Fibroblast of skin of abdomen (primary cell): ENCODE measurements at places on chromosomes 11 and 22.

- DNase-seq = no peak
These were observed 312.2 kb downstream of the BRD1 start for GRCh38 chr22:49515475-49515874.

DNA sequence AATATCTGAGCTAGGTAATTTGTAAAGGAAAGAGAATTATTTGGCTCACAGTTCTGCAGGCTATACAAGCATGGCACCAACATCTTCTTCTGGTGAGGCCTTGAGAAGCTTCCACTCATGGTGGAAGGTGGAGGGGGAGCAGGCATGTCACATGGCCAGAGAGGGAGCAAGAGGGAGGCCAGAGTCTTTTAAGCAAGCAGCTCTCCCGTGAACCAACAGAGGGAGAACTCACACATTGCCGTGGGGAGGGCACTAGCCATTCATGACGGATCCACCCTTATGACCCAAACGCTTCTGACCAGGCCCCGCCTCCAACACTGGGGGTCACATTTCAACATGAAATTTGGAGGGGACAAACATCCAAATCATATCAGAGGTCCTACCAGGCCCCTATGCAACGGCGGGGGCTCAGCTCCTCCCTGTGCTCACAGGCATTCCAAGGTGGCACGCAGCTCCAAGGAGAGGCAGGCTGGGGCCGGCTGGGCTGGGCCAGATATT, 4.6 kb downstream of the C11orf96 start:
- DNase-seq = peak; percentile 44

DNA sequence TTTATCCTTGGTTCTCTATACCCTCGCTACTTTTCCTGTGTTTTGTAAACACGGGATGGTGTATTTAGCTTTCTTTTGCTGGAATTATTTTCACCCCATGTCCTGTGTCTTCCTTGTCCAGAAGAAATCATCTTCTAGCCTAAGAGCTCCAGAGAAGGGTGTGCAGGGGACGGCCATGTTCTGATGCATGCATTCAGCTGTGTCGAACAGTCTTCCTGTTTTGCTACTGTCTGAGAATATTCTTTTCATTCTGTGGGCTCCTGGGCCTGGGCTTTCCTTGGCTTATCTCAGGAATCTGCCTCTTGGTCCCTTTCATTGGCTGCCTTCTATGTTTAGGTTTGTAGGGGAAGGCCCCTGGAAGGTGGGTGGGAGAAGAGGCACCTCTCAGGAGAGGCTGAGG, 10.6 kb upstream of the PLET1 start:
- no peak for DNase-seq

DNA sequence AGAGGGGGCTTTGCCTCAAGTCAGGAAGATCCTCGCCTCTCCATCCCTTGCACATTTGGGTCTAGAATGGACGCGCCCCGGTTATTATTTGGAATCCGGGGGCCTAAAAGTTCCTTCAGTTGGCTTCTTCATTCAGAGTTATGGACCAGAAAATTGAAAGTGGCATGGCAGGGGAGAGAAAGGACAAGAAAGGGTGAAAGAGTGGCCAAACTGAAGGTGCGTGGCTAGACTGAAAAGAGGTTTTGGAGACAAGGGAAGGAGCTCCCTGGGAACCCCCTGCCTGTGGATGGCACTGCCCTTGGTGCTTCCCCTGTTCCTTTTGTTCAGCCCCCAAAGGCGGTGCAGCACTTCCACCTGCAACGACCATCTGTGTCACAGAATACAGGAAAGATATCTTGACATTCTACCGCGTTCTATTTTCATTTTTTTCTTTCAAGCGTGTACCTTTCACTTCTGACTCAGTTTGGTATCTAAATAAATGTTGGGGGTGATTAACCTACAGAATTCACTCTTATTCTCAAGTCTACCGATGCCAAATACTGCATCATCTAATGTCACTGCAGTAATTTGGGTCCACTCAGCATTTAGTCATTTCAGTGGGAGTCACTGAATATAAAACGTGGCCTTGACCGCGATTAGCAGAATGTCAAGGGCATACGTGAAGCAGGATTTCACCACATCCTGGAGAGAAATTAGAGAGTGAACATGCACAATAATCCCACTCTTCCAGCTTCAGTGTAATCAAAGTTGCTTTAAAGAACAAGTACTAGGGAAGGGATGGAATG, 88.1 kb upstream of the ARHGAP32 start:
- peak; percentile 20 for DNase-seq

GRCh38 chr11:9796854-9797253, 133.0 kb downstream of the SWAP70 start:
- DNase-seq = peak; percentile 35

DNA sequence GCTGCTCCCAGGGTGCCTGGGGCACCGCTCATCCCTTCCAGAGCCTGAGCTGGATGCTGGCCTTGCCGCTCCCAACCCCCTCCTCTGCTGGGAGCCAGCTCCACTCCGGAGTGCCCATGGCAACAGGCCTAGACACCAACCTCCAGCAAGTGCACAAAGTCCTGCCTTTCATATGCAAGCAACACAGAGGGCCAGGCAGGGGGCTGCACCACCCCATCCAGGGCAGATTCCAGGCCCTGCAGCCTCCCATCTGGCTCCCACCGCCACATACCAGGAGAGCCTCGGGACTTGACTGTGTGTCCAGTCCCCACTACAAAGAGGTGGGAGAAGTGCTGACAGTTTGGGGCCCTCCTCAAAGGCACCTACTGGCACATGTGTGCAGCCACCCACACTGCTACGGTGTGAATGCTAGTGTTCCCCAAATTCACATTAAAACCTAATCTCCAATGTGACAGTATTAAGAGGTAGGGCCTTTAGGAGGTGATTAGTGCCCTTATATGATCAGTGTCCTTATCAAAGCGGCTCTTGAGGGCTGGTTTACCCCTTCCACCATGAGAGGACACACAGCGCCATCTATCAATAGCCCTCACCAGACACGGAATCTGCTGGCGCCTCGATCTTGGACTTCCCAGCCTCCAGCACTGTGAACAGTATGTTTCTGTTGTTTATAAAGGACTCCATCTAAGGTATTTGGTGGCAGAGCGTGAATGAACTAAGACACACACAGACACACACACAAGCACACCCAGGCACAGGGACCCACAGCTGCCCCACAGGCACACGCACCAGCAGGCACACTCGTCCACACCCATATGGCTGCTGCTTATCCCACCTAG, 16.2 kb downstream of the ARVCF start:
- DNase-seq = no peak

GRCh38 chr11:73598719-73599379, 937 bp upstream of the FAM168A start:
- no peak for DNase-seq
